CD4-positive, alpha-beta T cell treated with Interleukin-4 for 1 hour (primary cell): ENCODE measurements at places on chromosomes 3 and 15.
A peak's percentile ranks its signal among the peaks of the same experiment; 100 is the strongest.

GRCh38 chr3:171377859-171378258 lies 82.3 kb downstream of the TNIK start:
- DNase-seq, result no peak

DNA sequence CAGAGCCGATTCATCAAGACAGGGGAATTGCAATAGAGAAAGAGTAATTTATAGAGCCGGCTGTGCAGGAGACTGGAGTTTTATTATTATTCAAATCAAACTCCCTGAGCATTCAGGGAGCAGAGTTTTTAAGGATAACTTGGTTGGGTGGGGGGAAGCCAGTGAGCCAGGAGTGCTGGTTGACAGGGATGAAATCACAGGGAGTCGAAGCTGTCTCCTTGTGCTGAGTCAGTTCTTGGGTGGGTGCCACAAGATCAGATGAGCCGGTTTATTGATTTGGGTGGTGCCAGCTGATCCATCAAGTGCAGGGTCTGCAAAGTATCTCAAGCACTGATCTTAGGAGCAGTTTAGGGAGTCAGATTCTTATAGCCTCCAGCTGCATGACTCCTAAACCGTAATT lies 95.4 kb upstream of the CCDC80 start:
- no peak for DNase-seq

DNA sequence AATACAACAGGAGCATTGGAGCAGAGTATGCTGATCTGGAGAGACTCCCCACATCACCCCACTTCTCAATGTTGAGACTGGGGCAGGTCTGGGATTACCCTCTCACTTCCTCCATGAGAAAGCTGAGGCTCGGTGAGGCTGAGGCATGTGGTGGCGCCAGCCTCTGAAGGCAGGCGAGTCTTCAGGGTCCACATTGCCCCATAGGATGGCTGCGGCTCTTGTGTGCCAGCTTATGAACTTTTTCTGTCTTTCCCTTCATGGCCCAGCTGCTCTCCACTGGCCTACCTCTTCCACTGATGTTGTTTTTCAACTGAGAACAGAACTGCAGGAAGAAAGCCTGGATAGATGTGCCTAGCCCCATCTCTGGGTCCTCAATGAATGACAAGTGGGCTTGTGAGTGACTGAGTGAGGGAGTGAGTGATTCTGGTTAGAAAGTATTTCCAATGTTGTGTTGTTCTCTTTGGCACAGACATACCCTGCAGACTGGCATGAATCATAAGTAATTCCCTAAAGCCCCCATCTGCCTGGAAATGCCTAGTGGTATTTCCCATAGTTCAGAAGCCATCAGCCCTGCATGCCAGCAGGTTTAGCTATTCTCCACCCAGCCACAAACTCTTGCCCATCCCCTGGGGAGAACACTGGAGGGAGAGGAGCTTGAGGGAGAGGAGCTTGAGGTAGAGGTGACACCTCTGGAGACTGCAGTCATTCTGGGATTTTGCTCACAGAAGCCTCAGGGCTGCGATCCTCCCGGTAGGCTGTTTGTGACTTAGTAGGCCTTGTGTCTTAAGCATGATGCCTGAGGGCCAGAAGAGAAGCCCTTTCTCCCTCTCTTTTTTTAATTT lies 56.9 kb downstream of the AMOTL2 start:
- DNase-seq, result no peak

DNA sequence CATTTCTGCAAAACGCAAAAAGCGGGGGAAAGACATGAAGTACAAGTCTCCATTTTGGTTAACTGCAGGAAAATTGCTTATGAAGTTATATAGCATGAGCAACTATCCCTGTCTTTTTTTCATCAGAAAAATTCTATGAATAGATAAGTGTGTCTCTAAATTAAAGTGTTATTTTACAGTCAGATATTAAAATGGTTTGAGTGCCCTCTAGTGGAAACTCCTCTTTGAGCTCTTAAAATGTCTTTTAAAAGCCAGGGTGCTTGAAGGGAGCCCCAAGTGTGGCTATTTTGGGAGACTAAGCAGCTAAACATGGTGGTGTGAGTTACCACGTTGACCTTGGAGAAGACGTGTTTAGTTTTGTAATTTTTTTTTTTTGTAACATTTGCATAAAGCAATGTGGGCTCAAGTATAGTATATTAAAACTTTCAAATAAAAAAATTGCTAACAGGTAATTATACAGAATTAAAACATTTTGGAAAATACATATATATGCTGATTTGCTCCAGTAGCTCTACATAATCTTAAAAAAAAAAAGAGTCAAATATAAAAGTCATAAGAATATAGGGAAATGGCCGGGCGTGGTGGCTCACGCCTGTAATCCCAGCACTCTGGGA lies 77.2 kb downstream of the PPP2R3A start:
- DNase-seq, result peak; percentile 28

DNA sequence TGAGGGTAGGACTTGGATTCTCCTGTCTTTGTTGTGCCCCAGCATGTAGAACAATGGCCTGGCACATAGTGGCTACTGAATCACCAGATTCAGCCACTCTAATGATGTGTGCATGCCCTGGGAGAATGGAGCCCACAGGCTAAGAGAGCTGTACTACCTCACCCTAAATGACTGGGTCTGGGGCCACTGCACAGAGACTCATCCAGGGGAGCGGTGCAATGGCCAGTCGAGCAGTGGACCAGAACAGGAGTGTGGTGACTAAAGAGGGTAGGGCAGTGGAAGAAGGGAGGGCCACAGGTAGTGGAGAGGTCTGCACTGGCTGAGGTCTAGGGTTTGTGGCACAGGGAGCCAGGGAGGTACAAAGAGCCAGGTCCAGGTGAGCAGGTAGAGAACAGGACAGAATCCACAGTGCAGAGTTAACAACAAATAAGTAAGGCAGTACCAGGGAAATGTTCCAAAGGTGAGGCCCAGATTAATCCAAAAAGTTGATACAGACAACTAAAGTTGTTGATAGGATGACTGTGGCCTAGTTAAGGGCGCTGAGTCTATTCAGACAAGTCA lies 142.7 kb upstream of the ATP11B start:
- DNase-seq, result no peak

DNA sequence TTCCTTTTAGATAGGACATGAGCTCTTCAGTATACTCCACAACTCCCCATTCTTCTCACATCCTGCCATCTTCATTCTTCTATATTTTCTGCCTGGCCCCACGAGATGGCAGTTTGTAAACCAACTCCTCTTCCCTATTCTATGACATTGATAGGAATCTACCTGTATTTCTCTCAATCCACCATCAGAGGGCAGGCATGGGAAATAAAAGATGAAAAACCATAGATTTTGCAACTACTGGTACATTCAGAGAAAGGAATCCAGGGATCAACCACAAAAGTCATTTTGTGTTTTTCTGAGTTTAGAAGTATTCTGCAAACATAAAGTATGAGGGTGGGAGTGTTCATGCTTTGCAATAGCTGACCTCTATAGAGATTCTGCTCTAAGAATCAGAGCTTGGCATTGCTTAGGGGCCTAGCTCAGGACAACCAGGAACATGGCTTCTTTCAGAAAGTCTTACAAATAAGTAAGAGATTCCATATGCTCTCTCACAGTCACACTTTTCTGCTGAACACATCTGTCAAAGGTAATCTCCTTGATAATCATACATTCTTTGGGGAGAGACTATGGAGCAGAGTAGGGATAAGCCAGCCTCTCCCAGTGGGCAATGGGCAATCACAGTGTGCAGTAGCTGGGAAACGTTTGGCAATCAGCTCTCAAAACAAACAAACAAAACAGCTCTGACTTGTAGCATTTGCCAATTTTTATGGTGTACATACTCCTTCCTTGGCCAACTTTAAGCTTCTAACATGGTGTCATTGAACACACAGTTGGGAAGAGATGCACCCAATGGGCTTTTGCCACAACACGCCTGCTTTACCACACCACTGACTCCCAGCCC lies 43.1 kb upstream of the SLC25A36 start:
- peak; percentile 51 for DNase-seq

- no peak for DNase-seq
Observed at GRCh38 chr3:24435584-24435983, 59.1 kb downstream of the THRB start.

DNA sequence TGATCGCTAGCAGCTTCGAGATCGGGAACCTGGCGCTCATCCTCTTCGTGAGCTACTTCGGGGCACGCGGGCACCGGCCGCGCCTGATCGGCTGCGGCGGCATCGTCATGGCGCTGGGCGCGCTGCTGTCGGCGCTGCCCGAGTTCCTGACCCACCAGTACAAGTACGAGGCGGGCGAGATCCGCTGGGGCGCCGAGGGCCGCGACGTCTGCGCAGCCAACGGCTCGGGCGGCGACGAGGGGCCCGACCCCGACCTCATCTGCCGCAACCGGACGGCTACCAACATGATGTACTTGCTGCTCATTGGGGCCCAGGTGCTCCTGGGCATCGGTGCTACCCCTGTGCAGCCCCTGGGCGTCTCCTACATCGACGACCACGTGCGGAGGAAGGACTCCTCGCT lies 62.5 kb downstream of the SLCO3A1 start:
- DNase-seq, result no peak

- DNase-seq, result no peak
Observed at GRCh38 chr15:69637818-69638217, 185.2 kb downstream of the RPLP1 start.

GRCh38 chr15:88894348-88894818 lies 961 bp downstream of the HAPLN3 start:
- peak; percentile 87 for DNase-seq

DNA sequence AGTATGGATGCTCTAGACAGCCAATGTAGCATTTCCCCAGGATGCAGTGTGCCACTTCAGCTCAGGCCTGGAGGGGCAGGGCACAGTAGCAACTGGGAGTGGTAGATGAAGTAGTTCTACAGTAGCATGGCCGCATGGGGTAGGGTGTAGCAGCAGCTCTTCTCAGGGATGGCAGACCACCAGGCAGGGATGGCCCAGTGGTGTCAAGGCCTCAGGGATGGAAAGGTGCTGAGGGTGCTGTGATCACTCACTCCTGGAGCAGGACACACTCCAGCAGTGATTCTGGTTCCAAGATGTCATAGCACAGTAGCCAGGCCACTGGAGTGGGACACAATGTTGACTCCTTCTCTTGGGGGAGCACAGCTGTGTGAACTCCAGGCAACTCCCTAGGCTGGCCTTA lies 210.9 kb upstream of the LYSMD4 start:
- no peak for DNase-seq

GRCh38 chr15:58425185-58425584 lies 6.6 kb upstream of the LIPC start:
- no peak for DNase-seq

GRCh38 chr3:40752492-40752891 lies 227.7 kb downstream of the ZNF621 start:
- DNase-seq, result no peak

- no peak for DNase-seq
Observed at GRCh38 chr3:194351952-194352536, 916 bp upstream of the CPN2 start.

- peak; percentile 62 for DNase-seq
Observed at GRCh38 chr3:124995460-124995994, 60.3 kb downstream of the HEG1 start.

GRCh38 chr15:99365242-99365641 lies 114.0 kb downstream of the LRRC28 start:
- no peak for DNase-seq

DNA sequence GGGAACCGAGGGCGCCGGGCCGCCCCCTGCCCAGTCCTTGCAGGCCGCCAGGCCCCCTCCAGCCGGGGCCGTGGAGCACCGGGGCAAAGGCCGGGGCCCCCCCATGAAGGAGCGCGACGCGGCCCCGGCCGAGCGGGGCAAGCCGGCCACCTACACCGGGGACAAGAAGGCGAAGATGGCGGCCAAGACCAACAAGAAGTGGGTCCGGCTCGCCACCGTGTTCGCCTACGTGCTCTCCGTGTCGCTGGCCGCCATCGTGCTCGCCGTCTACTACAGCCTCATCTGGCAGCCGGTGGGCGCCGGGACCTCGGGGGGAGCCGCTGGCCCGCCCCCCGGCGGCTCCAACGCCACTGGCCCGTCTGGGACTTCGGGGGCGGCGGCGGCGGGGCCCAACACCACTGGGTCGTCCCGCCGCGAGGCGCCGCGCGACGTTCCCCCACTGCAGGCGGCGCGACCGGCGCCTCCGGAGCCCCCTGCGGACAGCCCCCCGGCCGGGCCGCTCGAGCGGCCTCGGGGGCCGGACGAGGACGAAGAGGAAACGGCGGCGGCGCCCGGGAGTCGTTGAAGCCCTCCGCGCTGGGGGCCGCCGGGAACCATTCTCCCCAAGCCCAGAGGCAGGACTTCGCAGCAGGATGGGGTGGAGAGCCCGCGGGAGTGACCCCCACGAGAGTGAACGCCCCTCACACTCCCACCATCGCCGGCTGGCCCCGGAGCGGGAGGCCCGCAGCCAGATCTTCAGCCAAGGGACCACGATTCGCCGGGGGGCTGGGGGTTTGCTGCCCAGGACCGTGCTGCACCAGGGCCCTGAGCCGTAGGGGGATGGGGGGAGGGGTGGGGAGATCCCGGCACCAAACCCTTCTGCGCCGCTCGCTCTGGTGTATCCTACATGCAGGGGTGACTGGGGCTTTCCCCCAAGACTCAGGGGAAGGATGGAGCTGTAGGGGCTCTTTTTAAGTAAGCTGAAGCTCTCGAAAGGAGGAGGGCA lies 753 bp downstream of the INAFM2 start:
- DNase-seq, result no peak

DNA sequence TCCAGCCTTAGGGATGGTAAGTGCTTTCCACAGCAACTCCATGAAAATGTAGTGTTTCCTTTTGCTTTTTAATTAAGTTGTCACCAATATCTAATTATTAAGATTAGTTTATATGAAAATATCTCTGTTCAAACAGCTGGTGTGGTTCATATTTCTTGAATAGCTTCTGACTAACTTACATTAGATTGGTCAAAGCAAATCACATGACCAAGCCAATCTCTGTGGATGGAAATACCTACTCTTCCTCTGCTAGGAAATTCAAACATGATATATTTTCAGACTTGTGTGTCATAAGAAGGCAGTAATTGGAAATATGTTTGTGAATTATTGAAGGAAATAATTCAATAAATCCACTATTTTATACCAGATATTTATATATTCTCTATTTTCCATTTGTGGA lies 54.6 kb upstream of the CADM2 start:
- no peak for DNase-seq

DNA sequence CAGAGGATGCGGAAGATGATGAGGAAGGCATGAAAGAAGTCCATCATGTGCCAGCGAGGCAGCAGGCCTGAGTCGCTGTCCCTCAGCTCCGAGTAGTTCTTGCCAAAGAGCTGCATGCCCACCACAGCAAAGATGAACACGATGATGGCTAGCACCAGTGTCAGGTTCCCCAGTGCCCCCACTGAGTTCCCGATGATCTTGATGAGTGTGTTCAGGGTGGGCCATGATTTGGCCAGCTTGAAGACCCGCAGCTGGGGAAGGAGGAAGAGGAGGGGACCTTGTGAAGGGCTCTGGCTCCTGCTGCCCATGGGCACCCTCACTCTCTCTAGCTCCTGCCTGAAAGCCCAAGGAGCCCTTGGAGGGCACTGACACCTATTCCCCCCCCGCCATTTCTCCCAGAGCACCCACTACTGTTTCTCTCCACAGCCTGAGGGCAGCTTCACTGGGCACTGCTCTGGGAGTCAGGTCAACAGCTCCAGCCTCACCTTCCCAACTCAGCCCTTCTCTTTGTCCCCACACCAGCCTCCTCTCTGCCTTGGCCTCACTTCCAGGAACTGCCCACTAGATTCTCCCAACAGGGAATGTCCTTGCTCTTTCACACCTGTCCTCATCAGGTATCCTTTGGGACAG lies 63.6 kb downstream of the SCN5A start:
- DNase-seq, result no peak
